ENCODE measurements at places on chromosomes 11 and 22.
A peak's percentile ranks its signal among the peaks of the same experiment; 100 is the strongest.

GRCh38 chr11:109405671-109406070 lies 16.3 kb upstream of the C11orf87 start:
- DNase-seq, result no peak

DNA sequence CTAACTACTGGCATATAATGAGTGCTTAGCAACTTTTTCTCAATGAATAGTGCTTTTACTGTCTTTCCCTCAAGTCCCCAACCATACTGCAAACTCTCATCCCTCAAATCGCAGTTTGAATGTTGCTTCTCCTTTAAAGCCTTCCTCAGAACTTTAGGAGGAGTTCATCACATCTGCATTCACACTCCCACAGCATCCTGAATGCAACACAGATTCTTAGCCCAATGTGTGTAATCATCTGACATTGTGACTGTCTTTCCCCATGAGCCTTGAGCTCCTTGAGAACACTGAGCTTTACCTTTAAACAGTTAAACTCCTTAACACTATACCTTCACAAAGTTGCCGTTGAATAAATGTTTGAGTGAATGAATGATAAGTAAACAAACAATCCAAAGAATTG lies 81.7 kb upstream of the FAM181B start:
- no peak for DNase-seq

DNA sequence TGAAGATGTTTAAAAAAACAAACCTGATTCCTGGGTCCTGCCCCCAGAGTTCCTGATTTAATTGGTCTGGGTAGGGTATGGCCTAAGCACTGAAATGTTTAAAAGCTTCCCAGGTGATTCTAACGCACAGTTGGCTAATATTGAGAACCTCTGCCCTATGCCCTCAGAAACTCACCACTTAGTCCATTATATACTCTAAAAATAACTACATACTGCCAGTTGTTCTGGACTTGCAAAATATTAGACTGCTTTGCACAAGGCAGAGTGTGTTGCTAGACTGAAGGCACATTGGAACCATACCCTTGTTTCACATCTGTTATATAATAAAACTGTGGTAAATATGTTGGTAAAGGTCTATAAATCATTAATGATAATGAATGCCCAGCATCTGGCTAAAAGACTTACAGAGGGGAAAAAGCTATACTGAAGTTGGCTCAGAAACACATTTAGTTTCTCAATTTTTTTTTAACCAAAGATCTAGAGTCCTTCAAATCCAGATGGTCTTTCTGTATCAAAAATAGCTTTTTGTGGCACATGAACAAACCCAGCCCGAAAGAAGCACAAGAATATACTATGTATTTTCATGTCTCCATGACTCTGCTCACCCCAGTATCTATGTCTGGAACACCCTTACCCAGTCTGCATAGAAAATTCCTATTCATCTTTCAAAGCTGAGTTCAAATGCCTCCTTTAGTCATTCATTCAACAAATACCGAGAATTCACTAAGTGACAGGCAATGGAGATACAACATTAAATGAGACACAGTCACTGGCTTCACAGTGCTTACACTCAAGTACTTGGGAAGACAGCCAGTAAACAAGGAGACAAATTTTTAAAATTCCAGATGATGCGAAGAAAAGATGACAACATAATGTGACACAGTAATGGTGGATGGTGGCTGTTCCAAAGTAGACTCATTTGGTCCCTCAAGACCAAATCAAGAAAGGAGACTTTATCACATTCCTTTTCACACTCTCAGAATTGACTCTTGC lies 44.1 kb downstream of the RBFOX2 start:
- no peak for DNase-seq

GRCh38 chr11:75615751-75616150 lies 53.1 kb downstream of the MAP6 start:
- no peak for DNase-seq

- DNase-seq, result no peak
Observed at GRCh38 chr11:133977067-133977677, 20.4 kb upstream of the IGSF9B start.

DNA sequence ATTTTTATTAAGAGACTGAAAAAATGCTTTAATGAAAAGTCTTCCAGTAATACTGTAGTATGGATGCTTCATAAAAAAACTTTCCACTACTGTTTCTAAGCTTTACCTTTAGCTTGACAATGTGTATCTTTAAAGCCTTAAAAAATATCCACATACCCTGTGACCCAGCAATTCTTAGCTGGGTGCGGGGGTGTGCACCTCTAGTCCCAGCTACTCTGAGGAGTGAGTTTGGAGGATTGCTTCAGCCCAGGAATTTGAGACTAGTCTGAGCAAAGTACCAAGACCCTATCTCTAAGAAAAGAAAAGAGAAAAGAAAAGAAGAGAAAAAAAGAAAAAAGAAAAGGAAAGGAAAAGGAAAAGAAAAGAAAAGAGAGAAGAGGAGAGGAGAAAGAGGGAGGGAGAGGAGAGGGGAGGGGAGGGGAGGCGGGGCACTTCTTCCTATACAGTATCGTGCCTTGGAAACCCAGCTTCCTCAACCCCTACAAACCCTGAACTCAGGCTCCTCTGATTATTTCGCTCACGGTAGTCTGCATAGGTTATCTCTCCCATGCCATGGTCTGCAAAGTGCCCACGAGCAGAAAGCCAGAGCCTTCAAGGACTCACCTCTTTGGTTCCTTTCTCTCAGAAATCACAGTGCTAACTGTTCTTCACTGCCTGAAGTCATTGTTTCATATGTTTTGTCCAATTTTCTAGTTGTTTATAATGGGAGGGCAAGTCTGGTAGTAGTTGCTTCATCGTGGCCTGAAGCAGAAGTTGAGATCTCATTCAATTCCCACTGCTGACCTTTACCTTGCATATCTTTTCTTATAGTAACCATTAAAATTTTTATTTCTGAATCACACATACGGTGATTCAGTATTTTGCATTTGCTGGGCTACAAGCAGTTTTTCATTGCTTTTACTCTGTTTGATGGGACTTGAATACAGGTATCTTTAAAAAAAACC lies 82.2 kb downstream of the FAM83F start:
- no peak for DNase-seq

DNA sequence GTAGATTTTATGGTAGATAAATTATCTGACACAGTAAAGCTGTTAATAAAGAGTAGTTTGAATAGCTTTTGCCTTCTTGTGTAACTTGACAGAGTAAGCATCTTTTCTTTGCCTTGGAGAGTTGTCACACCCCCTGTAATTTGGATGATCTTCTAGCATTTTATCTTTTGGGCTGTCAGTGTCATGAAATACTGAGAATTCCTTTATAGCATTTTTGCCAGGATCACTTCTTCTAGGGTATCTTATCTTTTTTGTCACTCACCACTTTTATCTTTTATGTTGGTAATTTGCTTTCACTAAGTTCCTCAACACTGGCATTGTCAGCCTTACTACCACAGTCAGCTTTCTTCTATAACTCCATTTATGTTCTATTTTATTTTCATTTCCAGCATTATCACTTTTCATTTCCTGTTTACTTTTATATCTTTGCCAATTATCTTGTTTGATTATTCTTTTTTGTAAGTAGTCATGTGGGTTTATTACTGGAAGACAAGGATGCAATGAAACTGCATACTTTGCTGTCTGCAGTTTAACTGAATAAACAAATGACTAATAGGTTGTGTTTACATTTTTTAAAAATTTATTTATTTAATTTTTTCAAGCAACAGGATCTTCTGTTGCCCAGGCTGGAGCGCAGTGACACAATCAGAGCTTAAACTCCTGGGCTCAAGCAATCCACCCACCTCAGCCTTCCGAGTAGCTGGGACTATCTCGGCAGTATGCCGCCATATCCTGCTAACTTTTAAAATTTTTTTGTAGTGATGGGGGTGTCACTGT lies 28.1 kb upstream of the ACAT1 start:
- DNase-seq, result no peak

DNA sequence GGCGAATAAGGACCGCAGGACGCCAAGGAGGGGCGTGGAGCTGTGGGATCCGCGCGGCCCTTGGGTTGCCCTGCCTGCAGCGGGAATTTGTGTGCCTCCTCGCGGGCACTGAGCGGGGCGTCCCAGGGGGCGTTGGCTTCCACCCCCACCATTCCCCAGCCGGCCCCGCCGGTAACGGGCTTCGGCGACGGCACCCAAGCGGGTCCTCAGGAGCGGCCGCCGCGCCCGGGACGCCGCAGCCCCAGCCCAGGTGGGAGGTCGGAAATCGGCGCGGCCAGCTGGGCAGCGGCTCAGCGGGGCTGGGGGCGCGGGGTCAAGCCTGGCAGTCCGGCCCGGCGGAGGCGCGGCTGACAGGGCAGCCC lies 320 bp downstream of the CLTCL1 start:
- no peak for DNase-seq

GRCh38 chr11:117387992-117388755 lies 60.5 kb downstream of the CEP164 start:
- DNase-seq, result no peak

GRCh38 chr11:126829716-126830115 lies 170.9 kb downstream of the KIRREL3 start:
- no peak for DNase-seq

- no peak for DNase-seq
Observed at GRCh38 chr22:34639911-34640310, 426.0 kb upstream of the ISX start.

GRCh38 chr11:76284161-76284560 lies 77.9 kb upstream of the WNT11 start:
- no peak for DNase-seq

DNA sequence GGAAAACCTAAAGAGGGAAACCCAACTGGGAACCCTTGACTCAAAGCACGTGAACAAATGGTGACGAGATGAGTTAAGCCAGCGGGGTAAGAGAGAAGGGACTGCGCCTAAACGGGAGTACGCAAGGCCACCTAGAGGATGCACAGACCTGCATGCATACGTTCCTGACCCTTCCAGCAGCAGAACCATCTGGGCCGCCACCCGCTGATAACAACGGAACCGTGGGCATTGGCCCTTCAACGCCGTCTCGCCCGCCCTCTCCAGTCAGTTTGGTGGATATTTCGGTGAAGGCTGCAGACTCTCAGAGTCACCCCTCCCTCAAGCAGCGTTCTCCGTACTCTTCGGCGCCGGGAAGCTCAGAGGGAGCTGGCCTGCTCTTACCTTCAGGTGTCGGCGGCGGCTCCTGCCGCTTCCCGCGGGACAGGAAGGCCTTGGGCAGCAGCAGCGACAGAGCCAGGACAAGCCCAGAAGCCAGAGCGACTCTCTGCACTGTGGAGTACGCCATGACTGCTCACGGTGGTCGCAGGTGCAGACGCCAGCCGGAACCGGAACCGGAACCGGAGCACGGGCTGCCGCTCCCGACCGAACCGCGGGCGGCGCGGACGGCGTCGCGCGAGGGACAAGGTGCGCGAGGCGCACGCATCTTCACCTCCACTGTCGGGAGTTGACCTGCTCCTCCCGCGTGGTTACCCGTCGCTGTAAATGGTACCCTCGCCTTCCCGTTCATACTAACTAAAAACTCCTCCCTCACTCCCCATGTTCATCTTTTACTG lies at the start of gene RIC3:
TSS of gene RIC3 (minus strand) at position 541 of the 773 bp plus-strand sequence. CDS start at position 505, 36 bp downstream.
- peak; percentile 26 for DNase-seq

GRCh38 chr11:77418971-77419597 lies 54.8 kb downstream of the PAK1 start:
- no peak for DNase-seq

DNA sequence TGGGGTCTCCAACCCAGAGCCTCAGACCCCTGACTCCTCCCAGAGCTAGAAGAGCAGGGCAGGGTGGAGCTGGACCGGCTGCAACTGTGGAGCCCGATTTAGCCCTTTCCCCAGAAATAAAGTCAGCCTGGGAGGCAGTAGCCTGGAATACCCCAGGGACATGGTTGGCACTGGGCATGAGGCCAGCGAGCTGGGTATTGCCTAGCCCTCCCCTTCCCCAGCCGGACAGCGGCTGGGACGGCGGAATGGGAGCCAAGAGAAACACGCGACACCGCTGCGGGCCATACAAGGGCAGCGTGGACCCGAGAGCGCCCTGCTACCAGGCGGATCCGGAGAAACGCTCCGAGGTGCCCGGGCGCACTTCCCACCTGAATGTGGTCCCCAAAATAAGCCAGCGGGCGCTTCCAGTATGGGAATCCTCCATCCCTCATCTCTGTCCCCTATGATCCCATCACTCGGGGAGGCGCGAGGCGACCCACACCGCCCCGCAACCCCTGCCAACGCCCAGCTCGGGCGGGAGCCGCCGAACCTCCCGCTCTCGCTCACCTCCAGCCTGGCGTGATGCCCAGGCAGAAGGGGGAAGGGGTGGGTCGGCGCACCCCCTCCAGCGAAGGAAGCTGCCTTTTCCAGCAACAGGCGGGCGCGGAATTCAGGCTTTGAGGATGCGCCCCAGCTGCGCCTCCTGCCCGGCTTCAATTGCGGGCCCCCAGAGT lies 758 bp downstream of the MCAM start:
- DNase-seq, result no peak

DNA sequence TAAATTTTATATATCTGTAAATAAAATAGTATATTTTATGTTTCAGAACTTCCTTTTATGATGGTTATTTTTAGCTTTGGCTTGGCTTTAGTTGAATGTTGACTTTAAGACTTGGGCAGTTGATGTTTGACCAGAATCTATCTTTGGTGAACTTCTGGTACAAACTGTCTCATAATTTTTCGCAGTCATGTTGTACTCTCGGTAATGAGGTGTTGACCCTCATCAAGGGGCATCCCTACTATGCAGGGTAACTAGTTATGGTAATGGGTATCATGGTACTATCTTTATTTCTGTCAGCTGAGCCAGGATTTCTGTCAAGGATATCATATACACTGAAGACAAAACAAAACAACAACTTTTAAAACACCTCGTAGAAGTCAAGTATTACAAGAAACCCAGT lies 67.7 kb downstream of the NXPE2 start:
- no peak for DNase-seq

GRCh38 chr11:122322329-122322728 lies 206.3 kb upstream of the BLID start:
- DNase-seq, result no peak

DNA sequence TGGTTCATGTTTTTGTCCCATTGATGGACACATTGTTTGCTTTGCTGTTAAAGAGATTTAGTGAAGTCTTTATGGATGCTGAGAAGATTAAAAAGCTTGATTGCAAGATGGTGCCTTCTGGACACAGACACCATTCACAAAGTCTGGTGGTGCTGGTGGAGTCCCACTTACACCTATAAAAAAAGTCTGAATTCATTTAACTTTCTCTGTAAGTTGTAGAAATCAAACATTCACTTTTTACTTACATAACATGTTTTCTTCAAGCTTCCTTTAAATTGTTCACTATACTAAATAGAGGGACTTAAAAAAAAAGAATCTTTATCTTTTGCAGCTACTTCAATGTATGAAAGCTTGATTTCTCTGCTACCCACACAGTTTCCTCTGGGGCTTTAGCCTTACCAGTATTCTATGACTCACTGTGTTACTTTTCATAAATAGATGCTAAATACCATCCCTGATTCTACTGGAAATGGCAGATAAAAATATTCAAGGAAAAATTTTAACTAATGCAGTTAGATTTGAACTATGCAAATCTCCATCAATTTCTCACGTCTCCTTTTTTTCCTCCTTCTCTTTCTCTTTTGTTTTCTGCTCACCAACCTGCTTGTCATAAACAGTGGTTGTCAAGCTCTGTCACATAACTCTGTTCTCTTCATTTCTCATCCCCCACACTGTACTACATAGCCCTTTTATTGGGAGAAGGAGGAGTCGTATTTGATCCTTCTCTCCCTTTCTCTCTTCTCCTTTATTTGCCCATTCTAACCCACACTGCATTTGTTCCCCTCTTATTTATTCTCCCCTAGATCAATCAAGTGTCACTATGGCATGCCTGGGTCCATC lies 89.7 kb downstream of the FAM76B start:
- no peak for DNase-seq

All from stimulated activated CD4-positive, alpha-beta T cell treated with anti-CD3 and anti-CD28 coated beads, TNF-alpha, amount 100 ng/mL, for 24 hours (primary cell).